Activated CD4-positive, CD25-positive, alpha-beta regulatory T cell (primary cell): ENCODE measurements at places on chromosomes 16 and 17.

DNA sequence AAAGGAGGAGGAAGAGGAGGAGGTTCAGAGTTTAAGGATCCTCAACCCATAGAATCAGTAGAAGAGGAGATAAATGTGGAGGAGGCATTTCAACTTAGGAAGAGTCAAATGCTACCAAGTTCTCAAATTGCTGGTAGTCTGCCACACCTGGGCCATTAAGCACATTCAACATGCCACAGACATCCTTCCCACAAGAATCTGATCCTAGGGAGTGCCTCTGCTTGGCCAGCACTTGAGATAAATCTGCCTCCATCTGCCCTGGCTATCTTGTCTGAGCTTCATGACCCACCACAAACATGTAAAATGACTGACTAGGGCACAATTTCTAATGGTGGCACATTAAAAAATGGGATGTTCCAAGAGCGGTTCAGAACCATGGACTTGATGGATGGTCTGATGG is 37.3 kb upstream of the AXIN2 start:
- DNase-seq, result no peak

- no peak for DNase-seq
Observed at GRCh38 chr16:4190712-4191333, 51.1 kb downstream of the SRL start.

GRCh38 chr16:57865746-57866528 is 63.6 kb upstream of the KIFC3 start:
- DNase-seq, result no peak

DNA sequence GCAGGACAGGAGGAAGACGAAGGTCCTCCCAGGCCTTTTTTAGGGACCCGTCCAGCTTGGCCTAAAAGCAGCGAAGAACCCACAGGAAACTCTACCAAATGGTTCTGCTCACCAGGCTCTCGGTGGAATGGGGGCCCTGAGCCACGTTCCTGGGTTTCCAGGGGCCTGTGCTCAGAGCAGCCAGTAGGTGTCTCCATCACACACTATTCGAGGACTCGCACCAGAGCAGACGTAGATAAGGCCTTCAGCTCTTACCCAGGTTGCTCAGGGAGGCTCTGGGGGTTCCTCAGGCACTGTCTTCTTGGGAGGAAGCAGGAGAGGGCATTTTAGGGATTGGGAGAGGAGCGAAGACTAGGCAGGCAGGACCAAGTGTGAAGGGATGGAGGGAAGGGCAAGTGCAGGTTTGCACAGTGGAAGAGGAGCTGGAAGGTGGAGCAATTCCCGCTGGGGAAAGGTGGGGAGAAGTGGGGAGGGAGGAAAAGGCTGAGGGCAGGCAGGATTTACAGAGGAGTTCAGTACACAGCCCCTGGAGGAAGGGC is 157.1 kb downstream of the RGS9 start:
- DNase-seq, result peak; percentile 15

DNA sequence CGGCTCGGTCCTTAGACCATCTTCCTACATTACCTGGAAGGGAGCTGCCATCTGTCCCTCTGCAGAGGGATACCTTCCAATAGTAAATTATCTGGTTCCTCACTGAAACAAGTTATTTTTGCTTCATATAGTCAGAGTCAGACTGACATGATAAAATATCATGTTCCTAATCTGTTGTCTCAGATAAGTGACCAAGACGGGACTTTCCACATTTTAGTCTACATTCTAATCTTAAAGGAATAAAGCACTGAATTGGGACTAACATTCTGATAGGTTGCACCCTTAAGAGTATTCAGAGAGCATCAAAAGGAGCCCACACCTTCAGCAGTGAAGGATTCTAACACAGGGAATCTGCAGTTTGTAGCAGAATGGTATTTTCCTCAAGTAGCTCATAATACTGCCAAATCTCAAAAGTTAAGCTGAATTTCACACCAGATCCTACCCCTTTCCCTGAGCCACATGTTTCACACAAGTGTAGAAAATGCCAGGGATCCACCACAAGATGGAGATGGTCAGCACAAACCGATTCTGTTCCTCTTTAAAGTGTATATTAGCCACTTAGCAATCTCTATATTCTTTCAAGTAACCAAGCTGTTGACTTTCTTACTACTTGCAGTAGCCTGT is 13.4 kb downstream of the GINS2 start:
- no peak for DNase-seq

DNA sequence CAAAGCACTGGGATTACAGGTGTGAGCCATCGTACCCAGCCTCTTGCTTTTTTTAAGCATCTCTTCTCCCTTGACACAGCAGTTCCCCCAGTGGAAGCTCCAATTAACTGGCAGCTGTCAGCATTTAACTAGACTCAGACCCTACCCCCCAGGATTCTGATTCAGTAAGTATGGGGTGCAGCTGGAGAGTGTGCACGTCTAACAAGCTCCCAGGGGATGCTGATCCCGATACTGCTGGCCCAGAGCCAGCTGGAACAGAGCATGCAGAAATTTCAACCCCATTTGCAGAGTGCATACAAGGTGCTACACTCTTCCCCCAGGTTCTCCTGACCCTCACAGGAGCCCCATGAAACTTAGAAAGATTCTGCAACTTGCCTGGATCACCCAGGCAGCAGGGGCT is 27.7 kb upstream of the BCO1 start:
- no peak for DNase-seq

GRCh38 chr17:42517516-42517915 is 18.5 kb upstream of the NAGLU start:
- peak; percentile 80 for DNase-seq

- DNase-seq, result no peak
Observed at GRCh38 chr17:66135896-66136295, 56.0 kb downstream of the CEP112 start.

- no peak for DNase-seq
Observed at GRCh38 chr17:2400474-2400866, 390 bp downstream of the MNT start.
